Progenitor cell of endocrine pancreas (in vitro differentiated cells): ENCODE measurements at places on chromosomes 6 and 20. TPM values are rescaled to one million over a fixed set of nuclear protein-coding genes. Genes with fewer than 3 reads are reported as not detected.

The PAK1IP1 gene
- total RNA-seq, result 12.9 and 14.1 TPM in 2 replicates

DNA sequence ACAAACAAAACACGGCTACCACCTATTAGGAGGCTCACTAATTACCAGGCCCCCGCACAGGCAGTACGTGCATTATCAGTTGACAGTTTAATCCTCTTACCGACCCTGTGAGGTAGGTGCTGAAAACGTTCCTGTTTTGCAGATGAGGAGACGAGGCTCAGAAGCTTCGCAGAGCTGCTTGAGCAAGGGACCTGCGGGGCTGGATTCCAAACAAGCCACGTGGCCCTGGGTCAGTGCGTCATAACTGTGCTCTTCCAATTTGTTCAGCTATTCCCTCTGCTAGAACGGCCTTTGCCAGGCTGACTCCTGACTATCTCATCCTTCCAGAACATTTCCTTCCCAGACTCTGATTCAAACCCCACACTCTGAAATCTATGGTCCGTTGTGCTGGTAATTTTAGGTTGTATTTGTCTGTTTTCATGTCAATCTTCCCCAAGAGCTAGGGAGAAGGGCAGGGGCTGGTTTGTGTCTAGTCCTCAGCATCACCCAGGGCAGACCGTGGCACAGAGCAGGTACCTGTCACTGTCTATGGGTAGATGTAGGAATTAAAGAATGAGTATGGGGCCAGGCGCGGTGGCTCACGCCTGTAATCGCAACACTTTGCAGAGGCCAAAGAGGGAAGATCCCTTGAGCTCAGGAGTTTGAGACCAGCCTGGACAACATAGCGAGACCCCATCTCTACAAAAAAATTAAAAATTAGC is 28.8 kb upstream of the TLDC2 start:
- H3K27ac ChIP-seq, result peak overlapping the region; percentile 23
- no peaks in the 10 kb centered on the region for H3K27me3 ChIP-seq
- no peak overlapping the region for H3K4me3 ChIP-seq
- H3K4me1 ChIP-seq, result peaks cover 10% of the 10 kb centered on the region

- DNase-seq, result no peak
- H3K27ac ChIP-seq, result no peak overlapping the region
- H3K4me3 ChIP-seq, result no peak overlapping the region
- H3K4me1 ChIP-seq, result peaks cover 27% of the 10 kb centered on the region
- H3K36me3 ChIP-seq, result no peaks in the 10 kb centered on the region
These were observed 313.2 kb upstream of the JARID2 start for GRCh38 chr6:14932485-14933182.

DNA sequence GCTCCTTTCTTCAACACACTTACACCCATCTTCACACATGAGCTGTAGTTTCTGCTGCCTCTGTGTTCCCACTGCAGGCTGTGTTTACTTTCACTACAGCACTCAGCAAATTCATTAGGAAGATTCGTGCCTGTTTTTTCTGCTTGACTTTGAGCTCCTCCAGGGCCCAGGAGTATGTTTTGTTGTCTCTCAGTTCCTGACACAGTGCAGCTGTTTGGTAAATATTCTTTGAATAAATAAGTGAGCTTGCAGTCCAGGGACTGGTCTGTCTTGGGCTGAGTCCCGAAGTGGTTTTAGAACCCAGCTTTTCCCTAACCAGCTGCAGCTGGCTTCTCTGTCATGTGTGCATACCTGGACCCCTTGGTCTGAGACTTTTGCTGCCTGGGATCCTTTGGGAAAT is 46.6 kb upstream of the CCN6 start:
- H3K36me3 ChIP-seq, result no peaks in the 10 kb centered on the region
- H3K4me1 ChIP-seq, result peaks cover 11% of the 10 kb centered on the region
- no peak overlapping the region for H3K27ac ChIP-seq

GRCh38 chr6:136831873-136832562 is 9.6 kb downstream of the PEX7 start:
- H3K36me3 ChIP-seq, result peaks cover 58% of the 10 kb centered on the region
- no peak for DNase-seq
- H3K4me3 ChIP-seq, result no peak overlapping the region
- no peaks in the 10 kb centered on the region for H3K27me3 ChIP-seq

DNA sequence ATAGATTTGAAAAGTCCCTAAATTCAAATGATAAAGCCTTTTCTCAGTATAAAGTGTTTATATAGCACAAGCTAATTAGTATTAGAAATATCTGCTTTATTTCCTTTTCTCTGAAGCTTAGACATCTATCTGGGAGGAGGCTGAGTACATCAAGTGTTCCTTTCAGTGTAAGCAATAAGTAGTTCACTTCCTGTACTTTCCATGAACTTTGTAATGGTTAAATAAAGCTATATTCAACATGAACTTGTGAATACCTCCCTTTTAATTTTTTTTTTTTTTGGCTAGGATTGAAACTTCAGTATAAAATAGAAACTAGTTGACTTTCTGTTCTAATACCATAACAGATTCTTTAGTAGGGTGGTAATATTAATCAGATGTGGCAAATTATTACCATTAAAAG is 190.9 kb downstream of the CENPW start:
- H3K4me3 ChIP-seq, result no peak overlapping the region
- H3K27ac ChIP-seq, result no peak overlapping the region
- no peak for DNase-seq
- no peaks in the 10 kb centered on the region for H3K36me3 ChIP-seq
- H3K4me1 ChIP-seq, result peaks cover 3% of the 10 kb centered on the region

DNA sequence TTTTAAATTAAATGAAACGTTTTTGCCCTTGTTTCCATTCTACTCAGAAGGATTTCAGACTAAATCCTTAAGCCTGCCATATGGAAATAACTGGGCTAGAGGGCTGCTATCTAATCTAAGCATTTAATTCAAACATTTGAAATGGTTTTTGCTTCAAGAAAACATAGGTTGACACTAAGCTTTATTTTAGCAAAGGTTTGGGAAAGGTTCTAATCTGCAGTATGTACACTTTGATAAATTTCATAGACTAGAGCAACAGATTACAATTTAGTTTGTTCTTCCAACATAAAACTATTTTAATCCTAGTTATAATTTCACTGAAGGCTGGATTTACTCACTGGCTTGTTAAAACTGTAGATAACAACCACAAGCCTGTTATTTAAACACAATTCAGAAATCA is 72.1 kb downstream of the TMEM200A start:
- no peak overlapping the region for H3K4me3 ChIP-seq
- H3K27me3 ChIP-seq, result no peaks in the 10 kb centered on the region
- H3K36me3 ChIP-seq, result peaks cover 9% of the 10 kb centered on the region
- no peak for DNase-seq
- H3K27ac ChIP-seq, result no peak overlapping the region
- H3K4me1 ChIP-seq, result no peaks in the 10 kb centered on the region

DNA sequence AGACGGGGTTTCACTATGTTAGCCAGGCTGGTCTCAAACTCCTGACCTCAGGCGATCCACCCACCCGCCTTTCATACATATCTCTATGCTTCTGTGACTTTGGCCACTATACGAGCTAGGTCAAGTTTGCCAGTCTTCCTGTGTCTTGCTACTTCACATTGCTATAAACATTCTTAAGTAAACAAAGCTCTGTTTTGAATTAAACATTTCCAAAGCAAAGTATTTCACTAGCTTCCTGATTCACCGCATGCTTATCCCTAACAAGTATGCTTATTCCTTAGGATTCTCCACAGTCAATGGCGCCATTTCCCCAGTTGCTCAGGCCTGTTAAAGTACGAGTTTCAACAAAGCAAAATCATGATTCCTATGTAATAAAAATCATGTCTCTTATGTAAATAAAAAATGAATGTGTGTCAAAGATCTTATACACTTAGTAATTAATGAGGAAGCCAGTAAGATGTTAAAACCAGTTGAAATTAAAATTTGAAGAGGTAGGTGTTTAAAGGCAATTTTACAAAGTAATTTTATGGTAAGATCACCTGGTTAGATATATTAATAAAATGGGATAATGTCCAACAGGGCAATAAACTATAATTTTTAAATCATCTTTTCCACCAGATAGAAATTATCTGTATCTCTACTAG is 88.5 kb downstream of the PRKN start:
- no peaks in the 10 kb centered on the region for H3K36me3 ChIP-seq
- no peaks in the 10 kb centered on the region for H3K27me3 ChIP-seq
- H3K4me3 ChIP-seq, result no peak overlapping the region
- peaks cover 10% of the 10 kb centered on the region for H3K4me1 ChIP-seq
- no peak overlapping the region for H3K27ac ChIP-seq
